ENCODE measurements at places on chromosomes 5 and 9.

DNA sequence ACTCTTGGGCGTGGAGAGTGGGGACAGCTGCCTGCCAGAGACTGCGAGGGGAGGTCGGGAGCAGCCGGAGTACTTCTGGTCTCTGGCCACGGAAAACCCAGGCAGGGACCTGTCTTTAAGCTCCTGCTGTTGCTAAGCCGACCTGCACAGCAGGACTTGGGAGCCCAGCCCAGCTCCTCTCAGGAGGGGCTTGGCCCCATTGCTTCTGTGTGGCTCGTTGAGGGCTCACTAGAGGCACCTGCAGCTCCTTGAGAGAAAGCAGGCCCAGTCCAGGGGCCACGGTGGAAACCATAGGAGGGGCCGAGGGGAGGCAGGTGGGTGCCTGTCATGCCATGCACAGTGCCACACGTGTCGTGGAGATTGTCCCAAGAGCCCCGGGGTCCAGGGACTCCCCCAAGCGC is 3.3 kb upstream of the LCN2 start:
- DNase-seq = no peak

GRCh38 chr5:150605546-150605945 is 34.9 kb upstream of the SYNPO start:
- DNase-seq = no peak

- no peak for DNase-seq
Measured at GRCh38 chr9:128919402-128920089, 1.2 kb upstream of the PHYHD1 start.

- no peak for DNase-seq
Measured at GRCh38 chr5:163248871-163249270, 188.5 kb upstream of the CCNG1 start.

GRCh38 chr5:23013395-23013998 is 160.4 kb upstream of the CDH12 start:
- DNase-seq = no peak

- no peak for DNase-seq
Measured at GRCh38 chr9:2228132-2228531, 213.0 kb downstream of the SMARCA2 start.

- no peak for DNase-seq
Measured at GRCh38 chr9:106829666-106830408, 33.1 kb upstream of the ZNF462 start.

DNA sequence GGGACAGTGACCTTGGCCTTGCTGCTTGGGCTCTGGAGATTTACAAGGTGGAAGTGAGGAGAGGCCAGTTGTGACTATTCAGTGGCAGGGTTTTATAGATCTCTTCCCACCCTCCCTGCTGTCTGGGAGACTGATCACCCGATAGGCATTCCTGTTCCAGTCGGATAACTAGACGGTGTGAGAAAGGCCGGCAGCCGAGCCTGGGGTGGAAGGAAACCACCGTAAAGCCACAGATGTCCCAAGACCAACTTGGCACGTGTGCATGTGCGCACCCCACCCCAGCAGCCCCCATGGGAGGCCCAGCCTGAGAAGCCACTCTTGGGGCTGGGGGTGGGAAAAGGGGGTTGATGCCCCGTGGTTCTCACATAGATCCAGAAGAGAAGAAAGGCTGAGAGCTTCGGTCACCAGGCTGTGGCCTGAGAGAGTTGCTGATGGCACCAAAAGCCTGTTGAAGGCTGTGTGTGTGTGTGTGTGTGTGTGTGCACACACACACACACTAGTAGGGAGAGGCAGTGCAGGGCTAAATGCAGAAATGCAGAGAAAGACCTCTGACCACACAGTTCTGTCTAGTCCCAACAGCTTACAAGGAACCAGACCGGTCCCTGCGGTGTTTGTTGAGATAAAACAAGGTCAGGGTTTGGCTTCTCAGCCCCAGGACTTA is 225.8 kb downstream of the FANCC start:
- DNase-seq = no peak

GRCh38 chr5:8185852-8186251 is 316.9 kb downstream of the MTRR start:
- no peak for DNase-seq

DNA sequence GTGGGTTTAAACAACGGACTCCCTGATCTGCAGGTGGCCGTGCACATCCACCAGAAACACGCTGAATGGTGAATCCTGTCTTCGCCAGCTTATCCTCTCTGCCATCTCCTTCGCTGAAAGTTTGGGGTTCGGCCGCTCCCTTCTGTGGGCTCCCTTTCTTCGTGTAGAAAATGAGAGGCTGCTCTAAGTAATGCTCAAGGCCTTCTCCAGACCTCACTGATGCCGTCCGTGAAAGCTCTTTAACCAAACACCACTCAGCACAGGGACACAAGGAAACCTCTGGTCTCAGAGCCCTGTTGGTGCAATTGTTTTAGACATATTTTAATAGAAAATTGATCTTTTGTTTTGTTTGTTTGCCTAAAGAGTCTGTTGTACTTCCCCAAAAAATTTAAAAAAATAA is 596.5 kb downstream of the IRX1 start:
- DNase-seq = no peak

GRCh38 chr5:154836225-154836624 is 14.2 kb downstream of the FAXDC2 start:
- DNase-seq = no peak

DNA sequence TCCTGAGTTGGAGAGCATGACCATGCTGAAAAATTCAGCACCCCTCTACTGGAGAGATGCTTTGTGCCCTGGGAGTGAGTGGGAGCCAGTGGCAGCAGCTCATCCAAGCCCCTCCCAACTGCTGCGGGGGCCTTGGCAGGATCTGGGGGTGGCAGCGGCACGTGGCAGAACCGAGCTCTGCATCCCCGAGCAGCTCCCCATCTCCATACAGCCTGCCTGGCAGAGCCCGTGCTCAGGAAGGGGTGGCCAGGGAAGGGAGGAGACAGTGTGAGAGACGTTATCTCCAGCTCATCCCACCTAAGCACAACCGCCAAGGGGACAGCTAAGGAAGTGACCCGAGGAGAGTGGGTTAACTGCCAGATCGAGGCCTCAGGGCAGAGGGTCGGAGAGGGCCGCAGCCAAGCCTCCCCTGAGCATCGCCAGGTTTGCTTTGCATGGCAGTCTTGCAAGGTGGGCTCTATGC is 17.2 kb upstream of the DPM2 start:
- no peak for DNase-seq

DNA sequence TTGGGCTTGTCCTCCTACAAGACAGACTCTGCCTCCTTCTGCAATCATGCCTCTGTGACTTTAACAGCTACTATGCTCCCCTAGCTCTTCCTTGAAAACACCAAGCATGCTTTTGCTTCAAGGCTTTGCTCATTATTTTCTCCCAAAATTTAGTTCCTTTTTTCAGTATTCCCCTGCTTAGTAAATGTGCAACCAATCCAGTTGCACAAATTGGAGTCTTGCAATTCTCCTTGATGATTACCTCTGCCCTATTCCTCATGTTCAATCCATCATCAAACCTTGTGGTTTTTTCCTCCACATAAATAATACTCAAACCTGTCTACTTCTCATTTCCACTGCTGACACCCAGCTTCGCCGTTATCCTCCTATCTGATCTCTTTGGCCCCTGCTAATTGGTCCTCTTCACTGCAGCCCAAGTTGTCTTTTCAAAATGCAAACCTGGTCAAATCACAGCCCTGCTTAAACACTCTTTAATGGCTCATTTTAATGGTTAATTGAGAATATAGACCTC is 296.3 kb downstream of the CWC27 start:
- no peak for DNase-seq

DNA sequence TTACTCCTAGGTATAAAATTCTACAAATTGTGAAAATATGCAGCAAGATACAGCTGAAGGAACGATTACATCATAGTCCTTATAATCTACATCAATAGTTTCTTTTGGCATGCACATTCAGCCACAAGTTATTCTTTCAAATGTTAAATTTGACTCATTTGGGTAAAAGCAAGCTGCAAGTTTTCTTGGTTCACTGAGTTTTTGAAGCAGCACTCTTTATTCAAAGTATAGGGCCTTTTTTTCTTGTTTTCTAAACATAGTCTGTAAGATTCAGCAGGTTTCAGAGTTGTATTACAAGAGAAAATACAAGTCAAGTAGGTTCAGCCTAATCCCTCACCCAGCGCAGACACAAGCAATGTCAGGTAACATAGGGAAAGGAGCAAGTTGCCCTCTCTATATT is 981.5 kb downstream of the PTPRD start:
- no peak for DNase-seq

- no peak for DNase-seq
Measured at GRCh38 chr5:169458221-169458620, 125.4 kb upstream of the SPDL1 start.

DNA sequence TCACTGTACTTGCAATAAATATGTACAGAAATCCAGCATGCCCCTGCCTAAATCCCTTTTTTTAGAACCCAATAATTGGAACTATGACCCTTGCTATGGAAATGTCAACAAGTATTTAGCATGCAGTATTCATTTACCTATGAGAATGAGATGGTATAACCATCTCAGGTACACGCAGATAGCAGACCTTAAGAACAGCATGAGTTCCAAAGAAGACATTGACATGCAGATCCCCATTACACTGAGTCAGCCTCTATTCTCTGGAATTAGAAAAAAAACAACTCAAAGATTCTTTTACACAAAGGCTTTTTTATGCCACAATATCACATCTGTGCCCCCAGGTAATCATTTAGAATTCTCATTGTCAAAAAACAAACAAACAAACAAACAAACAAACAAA is 325.6 kb upstream of the TLE4 start:
- DNase-seq = no peak

- DNase-seq = no peak
Measured at GRCh38 chr5:2741956-2742355, 9.5 kb downstream of the IRX2 start.

- no peak for DNase-seq
Measured at GRCh38 chr9:91920630-91921350, 29.2 kb downstream of the ROR2 start.

- no peak for DNase-seq
Measured at GRCh38 chr9:68998385-68998784, 15.5 kb downstream of the PRKACG start.

DNA sequence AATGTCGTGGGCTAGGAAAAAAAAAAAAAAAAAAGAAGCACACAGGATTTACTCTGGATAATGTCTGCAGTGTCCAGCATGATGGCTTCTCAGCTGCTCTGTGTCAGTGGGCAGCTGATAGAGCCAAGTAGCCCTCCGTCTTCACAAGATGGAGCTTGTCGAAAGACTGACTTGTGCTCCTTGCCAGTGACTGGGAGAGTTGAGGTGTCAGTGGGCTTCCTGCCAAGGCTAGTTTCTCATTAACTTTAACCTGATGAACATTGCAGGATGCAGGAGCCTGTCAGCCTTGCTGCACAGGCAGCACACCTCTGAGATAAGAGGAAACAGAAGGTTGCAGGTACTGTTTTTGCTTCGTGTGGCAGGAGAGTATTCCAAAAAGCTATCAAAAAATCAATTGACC is 171.4 kb upstream of the SGCD start:
- no peak for DNase-seq

DNA sequence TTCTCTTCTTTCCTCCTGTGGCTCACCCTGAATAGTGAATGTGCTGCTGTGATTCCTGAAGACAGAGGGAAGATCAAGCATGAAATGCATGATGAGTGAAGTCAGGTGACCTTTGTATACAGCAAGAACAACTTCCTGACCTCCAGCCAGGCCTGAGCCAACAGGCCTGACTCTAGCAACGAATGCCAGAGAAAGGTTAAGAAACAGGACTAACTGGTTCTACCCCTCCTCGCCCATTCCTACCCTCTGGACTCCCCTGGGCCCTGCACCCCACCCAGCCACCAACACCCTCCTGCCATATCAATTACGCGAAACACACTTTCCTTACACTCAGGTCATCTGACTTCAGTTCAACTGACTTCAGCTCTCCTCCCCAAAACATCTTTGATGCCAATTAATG is 4.9 kb downstream of the SUSD1 start:
- DNase-seq = no peak

- no peak for DNase-seq
Measured at GRCh38 chr9:130543368-130543767, 36.0 kb upstream of the FUBP3 start.

GRCh38 chr9:108496846-108497245 is 358.9 kb downstream of the ACTL7B start:
- no peak for DNase-seq

DNA sequence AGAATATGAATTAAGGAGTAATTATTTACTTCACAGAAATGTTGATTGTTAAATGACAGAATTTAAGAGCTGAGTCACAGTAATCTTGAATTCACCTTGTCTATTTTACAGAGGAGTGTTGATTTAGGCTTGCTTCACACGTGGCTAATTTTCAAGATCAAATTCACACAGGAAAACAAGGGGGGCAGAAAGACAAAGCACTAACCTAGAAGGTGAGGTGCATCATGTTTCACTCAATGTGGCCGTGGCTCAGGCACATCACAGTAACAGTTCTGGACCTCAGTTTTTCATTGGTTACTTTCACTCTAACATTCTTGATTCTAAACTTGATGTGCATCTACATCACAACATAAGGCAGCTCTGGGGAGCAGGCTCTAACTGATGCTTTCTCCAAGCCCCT is 69.6 kb upstream of the GNAQ start:
- DNase-seq = no peak

DNA sequence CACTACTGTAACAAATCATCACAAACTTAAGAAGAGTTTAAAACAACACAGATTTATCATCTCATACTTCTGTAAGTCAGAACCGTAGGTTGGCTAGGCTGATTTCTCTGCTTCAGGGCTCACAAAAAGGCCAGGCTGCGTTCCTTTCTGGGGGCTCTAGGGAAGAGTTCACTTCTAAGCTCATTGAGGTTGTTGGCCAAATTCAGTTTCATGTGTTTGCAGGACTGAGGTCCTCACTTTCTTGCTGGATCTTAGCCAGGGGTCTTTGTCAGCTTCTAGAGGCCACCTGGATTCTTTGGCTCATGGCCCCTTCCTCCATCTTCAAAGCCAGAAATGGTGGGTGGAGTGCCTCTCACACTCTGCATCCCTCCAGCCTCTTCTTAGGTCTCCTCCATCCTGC is 76.0 kb downstream of the ACTBL2 start:
- no peak for DNase-seq

DNA sequence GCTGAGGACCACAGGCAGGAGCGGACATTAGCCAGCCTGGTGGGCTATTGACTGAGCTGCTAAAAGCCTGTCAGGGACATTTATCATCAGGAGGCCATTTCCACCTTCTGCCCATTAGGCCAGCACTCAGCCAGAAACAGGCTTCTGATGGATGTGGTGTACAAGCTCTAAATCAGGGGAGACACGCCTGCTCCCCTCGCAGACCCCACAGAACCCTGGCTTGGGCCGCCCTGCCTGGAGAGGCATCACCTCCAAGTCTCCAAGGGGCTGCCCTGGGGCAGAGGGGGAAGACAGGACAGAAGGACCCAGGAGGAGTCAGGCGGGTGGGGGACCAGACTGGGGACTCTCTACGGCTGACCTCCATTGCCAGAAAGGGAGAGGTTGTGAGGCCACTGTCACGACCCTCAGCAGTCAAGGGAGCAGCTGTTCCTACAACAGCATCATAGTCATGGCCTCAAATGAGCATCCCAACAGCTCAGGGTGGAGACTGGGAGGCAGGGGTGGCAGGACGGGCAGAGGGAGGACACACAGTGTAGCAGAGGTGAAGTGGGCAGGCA is 24.0 kb upstream of the TRIM14 start:
- no peak for DNase-seq

- DNase-seq = peak; percentile 59
Measured at GRCh38 chr5:72314571-72315172, 5.4 kb downstream of the MRPS27 start.

GRCh38 chr5:119897537-119898370 is 268.4 kb downstream of the FAM170A start:
- DNase-seq = no peak

Measured in pulmonary artery endothelial cell (primary cell).